GM04504 (cell line): ENCODE measurements at places on chromosomes 6 and 20.

DNA sequence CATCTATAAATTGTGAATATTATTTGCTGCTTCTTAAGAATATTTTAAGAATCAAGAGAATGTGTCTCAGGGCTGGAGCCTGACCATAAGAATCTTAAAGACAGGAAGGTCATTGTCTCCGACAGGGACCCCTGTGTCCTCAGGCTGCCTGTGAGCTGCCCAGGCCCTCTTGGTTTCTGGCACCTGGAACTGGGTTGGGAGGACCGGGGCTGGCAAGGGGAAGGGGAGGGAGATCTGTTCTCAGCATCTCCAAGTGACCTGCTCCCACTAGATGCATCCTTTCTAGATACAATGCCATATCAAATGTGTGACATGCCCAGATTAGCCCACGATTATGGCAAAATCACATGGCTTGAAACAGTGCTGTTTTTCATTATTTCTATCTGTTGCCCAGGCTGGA is 110.5 kb downstream of the SCML4 start:
- no peak for DNase-seq

GRCh38 chr6:144250276-144250675 is 34.9 kb upstream of the UTRN start:
- DNase-seq: no peak

- DNase-seq: no peak
Observed at GRCh38 chr20:39602649-39603048, 640.5 kb downstream of the DHX35 start.

- no peak for DNase-seq
Observed at GRCh38 chr20:29443819-29444218, 1813.6 kb upstream of the DEFB115 start.

DNA sequence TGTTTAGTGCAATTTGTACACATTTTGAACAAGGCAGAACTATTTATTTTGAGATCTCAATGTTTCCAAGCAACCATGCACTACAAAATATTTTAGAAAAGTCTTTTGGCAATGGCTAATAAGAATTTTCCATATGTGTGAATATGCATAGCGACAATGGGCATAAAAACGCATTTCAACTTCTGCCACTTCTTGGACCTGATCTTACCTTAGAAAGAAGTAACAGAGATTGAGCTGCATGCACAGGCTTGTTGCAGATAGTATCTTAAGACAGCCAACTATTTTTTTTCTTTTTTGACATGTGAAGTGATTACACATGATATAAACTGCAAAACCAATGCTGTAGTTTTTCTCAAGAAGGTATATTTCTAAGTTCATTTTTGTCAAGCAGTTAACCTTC is 210.4 kb upstream of the PHACTR1 start:
- DNase-seq: no peak

- no peak for DNase-seq
Observed at GRCh38 chr6:108114841-108115597, 40.5 kb upstream of the OSTM1 start.

DNA sequence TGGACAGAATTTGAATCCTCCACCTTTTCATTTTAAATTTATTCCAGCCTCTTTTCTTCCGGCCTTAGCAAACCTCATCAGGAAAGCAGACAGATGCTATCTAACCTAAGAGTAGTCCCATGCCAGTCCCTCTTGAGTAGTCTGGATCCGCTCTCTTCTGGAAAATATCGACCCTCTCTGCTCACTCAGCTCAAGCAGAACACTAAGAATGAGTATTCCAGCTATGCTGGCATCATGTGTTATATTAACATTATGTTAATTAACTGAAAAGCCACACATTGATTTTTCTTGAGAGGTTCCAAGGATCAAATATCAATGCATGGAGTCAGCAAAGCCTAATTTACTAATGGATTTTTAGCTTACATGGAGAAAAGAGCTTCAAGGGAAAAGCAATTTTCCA is 161.4 kb downstream of the ID4 start:
- DNase-seq: no peak

DNA sequence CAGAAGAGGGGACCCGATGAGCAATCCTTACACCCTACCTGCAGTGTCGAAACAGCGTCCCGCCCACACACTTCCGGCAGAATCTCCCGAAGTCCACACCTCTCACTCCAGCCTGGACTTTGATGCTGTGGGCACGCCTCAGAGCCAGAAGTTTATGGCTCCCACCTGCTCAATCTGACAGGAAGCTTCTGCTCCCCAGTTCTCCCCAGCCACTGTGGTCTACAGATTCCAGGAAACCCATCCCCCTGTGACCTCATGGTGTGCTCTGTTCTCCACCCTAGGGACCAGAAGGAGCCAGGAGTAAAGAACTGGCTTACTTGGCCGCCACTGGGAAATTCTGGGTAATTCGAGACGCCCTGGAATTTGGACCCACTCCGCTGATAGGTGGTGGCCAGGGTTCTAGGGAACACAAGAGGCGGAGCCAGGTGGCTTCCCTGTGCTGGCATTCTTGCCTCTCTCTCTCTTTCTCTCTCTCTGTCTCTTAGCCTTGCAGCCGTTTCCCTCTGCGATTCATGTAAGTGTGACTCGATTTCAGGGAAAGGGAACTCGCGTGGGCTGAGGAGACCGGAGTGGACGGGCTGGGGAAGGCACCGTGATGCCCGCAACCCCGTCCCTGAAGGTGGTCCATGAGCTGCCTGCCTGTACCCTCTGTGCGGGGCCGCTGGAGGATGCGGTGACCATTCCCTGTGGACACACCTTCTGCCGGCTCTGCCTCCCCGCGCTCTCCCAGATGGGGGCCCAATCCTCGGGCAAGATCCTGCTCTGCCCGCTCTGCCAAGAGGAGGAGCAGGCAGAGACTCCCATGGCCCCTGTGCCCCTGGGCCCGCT is at the start of gene TRIM15:
TRIM15 (plus strand) TSS at position 457 of the 828 bp plus-strand sequence; CDS start at position 596, 139 bp downstream.
- DNase-seq: no peak

DNA sequence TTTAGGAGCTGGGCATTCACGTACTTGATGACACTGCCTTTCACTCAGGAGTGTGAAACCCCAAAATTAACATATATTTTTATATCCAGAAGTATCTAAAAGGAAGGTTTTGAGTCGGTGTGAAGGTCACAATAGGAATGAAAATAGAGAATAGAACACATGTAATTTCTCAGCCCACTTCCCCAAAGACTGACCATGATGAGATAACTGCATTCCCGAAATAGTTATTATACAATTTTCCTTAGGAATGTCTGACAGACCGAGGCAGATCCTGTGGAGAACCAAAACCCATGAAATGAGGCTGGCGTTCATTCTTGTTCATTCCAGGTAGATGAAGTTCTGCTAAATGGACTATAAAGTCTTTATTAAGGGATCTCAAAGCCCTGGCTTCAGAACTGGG is 10.3 kb downstream of the NSFL1C start:
- no peak for DNase-seq

- no peak for DNase-seq
Observed at GRCh38 chr20:3093861-3094361, 9.4 kb upstream of the AVP start.

DNA sequence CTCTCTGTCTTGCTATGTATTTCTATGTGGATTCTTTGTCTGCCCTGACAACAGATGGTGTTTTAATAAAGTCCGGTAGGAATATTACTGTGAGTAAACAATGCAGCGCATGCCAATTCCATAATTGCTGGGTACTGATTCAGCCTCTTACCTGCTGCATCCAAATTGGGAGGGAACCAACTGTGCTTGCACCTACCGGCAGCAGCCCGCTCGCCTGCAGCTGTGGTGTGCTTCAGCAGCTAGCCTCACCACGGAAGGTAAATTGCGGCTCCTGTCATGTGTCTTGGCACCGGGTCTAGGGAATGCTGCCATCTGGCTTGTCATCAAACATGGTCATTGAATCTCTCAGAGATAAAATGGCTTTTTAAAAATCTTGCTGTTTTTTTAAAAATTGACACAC is 704.8 kb upstream of the SLC35B3 start:
- no peak for DNase-seq

- no peak for DNase-seq
Observed at GRCh38 chr6:25046942-25047341, 111.2 kb upstream of the RIPOR2 start.

- DNase-seq: no peak
Observed at GRCh38 chr20:32610472-32611218, 25.5 kb upstream of the NOL4L start.

DNA sequence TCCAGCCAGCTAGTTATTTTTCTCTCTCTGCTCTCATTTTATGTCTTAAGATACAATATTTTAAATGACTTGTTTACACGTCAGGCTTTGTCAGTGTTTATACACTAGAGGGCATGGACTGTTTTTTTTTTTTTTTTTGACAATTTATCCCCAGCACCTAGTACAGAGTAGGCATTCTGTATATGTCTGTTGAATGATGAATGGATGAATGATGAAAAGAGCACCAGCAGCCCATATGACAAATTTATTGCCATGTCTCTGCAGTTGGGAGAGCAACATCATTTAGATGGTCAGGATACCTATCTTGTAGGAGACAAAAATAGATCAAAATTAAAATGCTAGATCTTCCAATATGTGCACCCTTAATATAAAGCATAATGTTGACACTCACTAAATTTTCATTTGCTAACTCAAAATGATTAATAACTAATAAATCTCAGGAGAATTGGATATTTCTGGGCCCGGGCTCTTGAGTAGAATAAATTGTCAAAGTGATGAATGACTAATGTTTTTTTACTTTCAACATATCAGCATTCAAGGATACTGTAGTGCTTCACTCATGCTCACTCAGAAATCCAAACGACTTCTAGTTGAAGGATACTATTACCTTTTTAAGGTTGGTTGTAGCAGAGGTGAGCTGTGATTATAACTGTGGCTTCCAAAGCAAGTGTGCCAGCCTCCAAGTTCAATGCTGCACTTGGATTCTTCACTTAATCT is 200.0 kb downstream of the PHACTR1 start:
- DNase-seq: no peak

GRCh38 chr6:113627480-113627879 is 229.7 kb upstream of the MARCKS start:
- DNase-seq: no peak

GRCh38 chr6:73388433-73388799 is 6.2 kb upstream of the DDX43 start:
- DNase-seq: no peak

DNA sequence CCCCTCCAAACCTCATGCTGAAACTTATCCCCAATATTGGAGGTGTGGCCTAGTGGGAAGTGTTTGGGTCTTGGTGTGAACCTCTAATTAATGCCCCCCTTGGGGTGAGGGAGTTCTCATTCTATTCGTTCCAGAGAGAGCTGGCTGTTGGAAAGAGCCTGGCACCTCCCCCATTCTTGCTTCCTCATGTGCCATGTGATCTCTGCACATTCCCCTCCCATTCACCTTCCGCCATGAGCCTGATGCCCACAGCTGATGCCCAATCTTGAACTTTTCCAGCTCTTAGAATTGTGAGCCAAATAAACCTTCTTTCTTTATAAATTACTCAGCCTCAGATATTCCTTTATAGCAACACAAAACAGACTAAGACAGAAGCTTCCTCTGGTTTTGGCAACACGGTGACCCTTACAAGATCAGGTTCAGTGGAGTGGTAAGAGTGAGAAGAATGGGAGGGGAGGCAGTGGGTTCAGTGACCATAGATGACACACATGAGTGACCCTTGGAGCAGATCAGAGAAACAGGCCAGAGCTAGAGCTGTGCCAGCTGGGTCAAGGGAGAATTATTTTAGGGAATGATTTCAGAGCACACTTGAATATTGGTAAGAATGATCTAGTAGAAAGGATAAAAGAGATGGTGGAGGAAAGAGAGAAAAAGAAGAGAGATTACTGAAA is 176.4 kb downstream of the LY86 start:
- DNase-seq: no peak

- DNase-seq: no peak
Observed at GRCh38 chr6:146903451-146903850, 300.8 kb upstream of the STXBP5 start.

GRCh38 chr20:46056970-46057855 is 28.2 kb downstream of the SLC12A5 start:
- DNase-seq: peak; percentile 4

DNA sequence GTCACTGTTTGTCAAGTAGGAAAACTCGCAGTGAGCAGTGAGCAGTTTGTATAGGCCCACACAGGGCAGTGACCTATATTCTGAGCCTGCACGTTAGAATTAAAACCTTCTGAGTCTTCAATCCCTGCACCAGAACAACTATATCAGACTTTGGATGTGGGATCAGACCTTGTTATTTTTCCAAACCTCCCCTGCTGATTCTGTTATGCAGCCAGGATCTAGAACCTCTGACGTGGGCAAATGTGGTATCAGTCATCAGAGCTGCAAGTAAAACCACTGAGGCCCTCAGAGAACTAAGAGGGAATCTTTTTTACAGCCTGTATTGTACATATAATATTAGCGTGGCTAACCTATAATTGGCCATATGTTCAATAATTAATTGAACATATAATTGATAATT is 32.0 kb upstream of the AKAP7 start:
- no peak for DNase-seq

DNA sequence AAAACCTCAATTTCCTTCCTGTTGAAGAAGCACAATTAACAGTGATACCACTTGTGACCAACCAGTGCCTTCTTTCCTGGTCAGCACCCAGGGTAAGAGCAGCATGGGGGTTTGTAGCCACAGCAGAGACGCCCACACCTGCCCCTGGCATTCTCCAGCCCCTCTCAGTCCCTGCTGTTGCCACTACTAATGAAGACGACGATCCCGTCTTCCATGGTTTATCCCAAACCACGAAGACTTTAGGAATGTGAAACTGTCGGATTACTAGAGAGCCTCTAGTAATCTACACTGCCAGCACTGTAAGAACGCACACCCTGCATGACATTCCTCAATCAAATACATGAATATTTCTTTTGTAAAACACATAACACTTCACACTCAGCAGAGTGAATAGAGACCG is 60.0 kb downstream of the GINS1 start:
- DNase-seq: no peak

DNA sequence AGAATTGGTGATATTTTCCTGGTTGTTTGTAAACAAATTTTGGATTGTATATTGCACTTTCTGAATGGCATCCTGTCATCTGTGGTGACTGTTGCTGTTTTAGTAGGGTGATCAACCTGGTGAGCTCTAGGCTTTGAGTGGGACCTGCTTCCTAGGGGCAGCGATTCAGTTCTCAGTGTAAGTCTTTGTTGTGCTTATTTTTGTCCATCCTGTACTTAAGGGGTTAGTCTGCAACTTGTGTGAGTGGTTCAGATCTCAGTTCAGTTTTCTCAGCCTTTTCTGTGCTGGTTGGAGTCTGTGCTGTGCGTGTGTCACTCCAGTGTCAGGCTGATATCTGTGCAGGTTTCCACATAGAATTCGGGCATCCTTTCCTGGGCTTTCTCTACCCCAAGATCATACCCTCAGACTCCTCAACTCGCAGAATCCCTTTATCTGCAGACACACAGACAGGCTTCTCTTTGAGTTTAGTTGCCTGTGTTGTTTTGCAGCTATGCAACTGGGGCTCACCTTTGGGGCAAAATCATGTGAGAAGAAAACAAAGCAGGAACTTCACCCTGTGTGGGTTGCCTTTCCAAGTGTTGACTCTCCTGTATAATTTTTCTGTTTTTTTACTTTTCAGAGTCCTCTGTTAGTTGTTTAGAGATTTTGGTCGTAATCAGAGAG is 177.7 kb downstream of the FARS2 start:
- no peak for DNase-seq

GRCh38 chr6:64602993-64603392 is 967.4 kb downstream of the PHF3 start:
- DNase-seq: no peak
